ENCODE measurements at places on chromosomes 6 and 20.

DNA sequence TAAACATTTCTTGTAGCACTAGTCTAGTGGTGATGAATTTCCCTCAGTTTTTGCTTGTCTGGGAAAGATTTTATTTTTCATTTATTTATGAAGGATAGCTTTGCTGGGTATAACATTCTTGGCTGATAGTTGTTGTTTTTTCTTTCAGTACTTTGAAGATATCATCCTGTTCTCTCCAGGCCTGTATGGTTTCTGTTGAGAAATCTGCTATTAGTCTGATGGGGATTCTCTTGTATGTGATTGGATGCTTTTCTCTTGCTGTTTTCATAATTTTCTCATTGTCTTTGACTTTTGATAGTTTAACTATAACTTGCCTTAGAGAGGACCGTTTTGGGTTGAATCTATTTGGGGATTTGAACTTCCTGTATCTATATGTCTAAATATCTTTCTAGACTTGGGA is 207.1 kb downstream of the PACRG start:
- DNase-seq: no peak

- no peak for DNase-seq
Measured at GRCh38 chr6:70537266-70537665, 29.5 kb upstream of the SDHAF4 start.

DNA sequence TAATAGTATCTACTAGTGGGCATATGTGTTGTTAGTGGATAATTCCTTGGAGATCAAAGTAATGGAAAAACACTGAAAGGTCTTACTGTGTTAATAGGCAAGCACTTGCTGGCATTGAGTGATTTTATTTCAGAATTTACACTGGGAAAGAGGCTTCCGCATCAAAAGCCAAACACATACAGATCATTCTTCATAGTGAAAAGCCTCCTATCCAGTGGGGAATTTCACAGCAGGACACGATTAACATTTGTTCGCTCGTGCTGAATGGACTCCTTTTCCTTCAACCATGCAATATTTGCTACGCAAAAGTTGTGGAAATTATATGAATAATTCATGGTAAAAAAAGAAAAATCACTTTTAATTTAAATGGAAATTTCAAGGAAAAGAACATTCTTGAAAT is 26.4 kb downstream of the GABRR1 start:
- no peak for DNase-seq

- no peak for DNase-seq
Measured at GRCh38 chr20:31894980-31895675, 24.7 kb downstream of the TTLL9 start.

DNA sequence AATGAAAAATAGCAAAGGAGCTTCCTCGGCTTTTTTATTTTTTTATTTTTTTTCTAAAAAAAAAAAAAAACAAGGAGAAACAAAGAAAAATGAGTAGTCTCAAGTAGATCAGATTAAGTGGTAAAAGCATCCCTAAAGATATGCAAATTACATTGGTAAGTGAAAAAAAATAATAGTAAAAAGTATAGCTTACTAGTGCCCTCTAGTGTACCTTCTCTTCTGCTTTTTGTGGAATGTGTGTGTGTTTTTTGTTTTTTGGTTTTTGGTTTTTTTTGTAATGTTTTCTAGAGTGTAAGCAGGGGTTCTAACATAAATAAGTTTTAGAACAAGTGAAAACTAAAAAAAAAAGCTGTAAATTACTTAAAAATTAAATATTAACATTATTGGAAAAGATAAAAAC is 1062.0 kb downstream of the HACE1 start:
- DNase-seq: no peak

GRCh38 chr20:24328901-24329300 is 140.5 kb upstream of the SYNDIG1 start:
- no peak for DNase-seq

- DNase-seq: no peak
Measured at GRCh38 chr20:52103913-52104545, 87.5 kb downstream of the ZFP64 start.

- DNase-seq: no peak
Measured at GRCh38 chr20:13121840-13122515, 99.1 kb upstream of the ISM1 start.

All from hematopoietic multipotent progenitor cell treated with erythropoietin and hydrocortisone succinate and interleukin-3 and kit ligand, for 15 days (in vitro differentiated cells).